ENCODE measurements at places on chromosomes 7 and 10.

DNA sequence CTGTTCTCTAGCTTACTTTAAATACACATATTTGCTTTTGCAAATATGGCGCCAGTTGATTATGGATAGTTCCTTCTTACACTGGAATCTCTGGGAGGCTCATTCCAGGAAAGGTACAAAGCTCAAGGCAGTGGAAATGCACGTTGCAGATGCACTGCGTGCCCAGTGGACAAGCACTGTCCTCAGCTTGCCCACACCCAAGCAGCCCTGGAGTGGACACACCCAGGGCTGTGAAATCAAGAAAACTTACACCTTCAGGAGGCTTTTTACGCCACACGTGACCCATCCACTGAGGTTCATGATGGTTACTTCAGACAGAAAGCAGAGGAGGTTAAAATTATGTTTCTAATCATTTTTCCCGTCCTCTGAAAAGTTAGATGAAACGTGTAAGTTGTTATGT, 248.5 kb downstream of the VTI1A start:
- DNase-seq: no peak

- no peak for DNase-seq
These were observed 58.3 kb downstream of the CDK13 start for GRCh38 chr7:40008223-40008815.

GRCh38 chr10:66931949-66932343, 6.1 kb downstream of the LRRTM3 start:
- DNase-seq: no peak

- no peak for DNase-seq
These were observed 36.9 kb downstream of the PTPRZ1 start for GRCh38 chr7:121909716-121910345.

DNA sequence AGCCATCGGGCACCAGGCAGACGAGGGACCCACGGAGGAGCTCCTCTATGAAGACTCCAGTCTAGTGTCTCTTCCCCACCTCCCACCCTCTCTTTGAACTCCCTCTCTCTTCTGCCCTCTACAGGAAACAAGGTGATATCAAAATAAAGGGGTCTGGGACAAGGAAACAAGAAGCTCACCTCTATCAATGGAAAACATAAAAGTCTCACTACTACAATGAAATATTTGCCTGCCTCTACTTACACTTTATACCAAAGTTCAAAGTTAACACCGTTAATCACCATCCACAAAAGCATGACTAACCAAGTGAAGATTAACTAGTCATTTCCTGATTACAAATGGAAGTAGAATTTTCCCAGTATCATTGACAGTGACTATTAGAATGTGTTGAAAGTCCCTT, 82.2 kb downstream of the PARD3 start:
- no peak for DNase-seq

GRCh38 chr10:69091143-69091651, 3.3 kb downstream of the SRGN start:
- no peak for DNase-seq

DNA sequence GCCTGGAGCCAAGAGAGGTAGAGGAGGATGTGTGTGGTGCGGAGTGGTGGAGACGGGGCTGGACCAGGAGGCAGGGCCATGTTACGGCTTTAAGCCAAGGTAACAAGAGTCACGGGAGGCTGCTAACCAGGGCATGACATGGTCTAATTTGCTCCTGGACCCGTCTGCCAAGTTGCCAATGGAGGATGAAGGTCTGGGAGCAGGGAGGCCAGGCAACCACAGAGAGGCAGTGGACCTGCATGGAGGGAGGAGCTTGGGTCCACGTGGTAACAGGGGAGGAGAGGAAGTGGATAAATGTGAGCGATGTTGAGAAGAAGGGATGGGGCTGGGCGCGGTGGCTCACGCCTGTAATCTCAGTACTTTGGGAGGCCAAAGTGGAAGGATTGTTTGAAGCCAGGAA, 31.0 kb downstream of the SRRM3 start:
- DNase-seq: no peak

GRCh38 chr7:72405418-72405817, 6.7 kb downstream of the CALN1 start:
- DNase-seq: no peak

GRCh38 chr7:102404005-102404861, 8.1 kb downstream of the PRKRIP1 start:
- peak; percentile 47 for DNase-seq

DNA sequence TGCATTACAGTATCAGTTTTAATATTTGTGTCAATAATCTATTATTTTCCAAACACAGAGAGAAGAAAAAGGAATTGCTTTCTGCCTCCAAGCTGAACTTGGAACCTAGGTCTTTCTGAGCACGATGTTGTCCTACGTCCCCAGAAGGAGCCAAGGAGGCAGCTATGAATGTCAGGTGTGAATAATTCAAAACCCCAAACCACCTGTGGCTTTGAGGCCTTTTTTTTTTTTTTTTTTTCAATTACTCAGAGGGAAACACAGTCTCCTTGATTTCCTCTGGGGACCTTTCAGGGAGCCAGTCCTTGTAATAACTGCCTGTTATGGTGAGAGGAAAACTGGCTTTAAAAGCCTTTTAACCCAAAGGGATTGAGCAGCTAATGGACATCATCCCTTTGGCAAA, 8.3 kb downstream of the GPR85 start:
- no peak for DNase-seq

DNA sequence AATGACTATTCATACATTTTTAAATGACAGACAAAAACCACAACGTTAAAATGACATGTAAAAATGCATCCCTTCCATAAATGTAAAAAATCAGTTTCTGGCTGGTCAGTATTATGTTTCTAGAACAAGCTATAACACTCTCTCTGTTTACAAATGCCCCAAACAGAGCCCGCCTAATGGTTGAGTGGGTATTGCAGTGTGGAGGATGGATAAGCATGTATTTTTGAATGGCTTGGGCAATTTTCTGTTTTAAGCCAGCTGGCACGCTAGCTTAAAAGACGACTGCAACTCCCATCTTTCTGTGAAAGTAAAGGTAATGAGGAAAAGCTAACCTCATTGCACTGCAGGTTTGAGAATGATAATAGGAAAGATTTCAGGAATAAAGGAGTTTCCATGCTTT, 430.7 kb downstream of the PARD3 start:
- no peak for DNase-seq

DNA sequence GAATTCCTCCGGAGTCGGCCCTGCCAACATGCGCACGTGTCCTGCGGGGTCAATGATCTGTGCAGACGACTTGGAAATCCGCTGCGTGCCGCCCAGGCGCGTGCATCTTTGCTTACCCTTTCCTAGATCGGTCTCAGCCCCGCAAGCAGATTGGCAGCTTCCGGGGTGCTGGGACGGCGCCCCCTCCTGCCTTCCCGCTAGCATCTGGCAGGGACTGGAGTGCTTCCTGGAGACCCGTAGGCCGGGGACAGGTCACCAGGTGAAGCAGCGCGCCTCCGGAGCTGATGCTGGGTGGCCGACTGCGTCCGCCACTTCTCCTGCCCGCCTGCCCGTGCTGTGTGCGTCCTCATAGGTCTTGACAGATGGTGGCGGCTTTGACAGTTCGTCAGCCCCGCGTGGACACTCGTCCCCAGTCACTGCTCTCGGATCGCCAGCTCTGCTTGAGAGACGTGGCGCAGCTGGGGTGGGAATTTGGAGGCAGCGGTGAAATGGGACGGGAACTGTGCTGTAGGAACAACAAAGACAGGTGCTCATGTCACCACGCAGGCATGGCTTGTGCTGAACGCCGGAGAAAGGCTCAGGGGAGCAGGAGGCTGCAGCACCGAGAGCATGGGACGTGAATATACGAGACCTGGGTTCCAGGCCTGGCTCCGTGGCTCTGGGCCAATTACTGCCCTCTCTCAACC, 21.9 kb upstream of the KCNK18 start:
- DNase-seq: no peak
